ENCODE measurements at places on chromosomes 16 and 17.

GRCh38 chr17:69050999-69051775 is 9.5 kb downstream of the ABCA9 start:
- DNase-seq, result no peak

DNA sequence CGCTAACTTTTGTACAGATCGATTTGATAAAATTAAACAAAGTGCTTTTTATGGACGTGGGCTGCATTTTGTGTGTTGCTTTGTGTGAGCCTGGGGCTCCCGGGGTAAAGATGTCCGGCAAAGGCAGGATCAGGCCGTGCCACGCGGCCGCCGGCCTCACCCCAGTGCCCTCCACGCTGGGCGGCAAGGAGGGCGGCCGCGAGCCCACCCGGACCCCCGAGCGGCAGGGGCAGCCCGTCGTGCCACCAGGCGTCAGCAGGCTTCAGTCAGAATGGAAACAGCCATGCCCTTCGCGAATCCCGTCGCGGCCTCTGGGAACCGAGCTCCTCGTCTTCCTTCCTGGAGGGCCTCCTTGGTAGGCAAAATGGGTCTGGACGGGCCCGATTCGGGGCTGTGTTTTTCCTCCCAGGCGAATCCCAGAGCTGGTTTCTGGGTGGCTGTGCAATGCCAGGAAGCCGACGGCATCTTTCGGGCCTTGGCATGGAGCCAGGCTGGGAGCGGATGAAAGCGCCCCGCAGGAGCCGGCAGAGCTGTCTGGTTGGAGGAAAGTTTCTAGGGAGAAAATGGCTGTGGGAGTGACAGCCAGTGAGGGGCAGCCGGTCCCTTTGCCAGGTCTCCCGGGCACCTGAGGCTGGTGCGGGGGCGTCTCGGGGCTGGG is 5.5 kb downstream of the SOX8 start:
- no peak for DNase-seq

- peak; percentile 38 for DNase-seq
Observed at GRCh38 chr16:69538808-69539207, 27.0 kb upstream of the NFAT5 start.

DNA sequence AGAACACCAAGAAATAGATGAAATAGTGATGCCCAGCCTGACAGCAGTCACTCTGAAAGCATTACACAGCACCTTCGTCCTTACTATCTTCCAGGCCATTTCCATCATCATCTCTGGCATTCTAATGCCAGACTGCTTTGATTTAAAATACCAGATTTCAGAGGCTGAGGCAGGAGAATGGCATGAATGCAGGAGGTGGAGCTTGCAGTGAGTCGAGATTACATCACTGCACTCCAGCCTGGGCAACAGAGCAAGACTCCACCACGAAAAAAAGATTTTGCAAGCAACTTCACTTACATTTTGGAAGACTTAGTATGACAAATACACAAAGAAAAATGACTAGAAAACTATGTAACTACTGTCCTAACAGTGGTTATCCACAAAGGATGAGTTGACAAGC is 244.0 kb downstream of the CPPED1 start:
- peak; percentile 47 for DNase-seq

DNA sequence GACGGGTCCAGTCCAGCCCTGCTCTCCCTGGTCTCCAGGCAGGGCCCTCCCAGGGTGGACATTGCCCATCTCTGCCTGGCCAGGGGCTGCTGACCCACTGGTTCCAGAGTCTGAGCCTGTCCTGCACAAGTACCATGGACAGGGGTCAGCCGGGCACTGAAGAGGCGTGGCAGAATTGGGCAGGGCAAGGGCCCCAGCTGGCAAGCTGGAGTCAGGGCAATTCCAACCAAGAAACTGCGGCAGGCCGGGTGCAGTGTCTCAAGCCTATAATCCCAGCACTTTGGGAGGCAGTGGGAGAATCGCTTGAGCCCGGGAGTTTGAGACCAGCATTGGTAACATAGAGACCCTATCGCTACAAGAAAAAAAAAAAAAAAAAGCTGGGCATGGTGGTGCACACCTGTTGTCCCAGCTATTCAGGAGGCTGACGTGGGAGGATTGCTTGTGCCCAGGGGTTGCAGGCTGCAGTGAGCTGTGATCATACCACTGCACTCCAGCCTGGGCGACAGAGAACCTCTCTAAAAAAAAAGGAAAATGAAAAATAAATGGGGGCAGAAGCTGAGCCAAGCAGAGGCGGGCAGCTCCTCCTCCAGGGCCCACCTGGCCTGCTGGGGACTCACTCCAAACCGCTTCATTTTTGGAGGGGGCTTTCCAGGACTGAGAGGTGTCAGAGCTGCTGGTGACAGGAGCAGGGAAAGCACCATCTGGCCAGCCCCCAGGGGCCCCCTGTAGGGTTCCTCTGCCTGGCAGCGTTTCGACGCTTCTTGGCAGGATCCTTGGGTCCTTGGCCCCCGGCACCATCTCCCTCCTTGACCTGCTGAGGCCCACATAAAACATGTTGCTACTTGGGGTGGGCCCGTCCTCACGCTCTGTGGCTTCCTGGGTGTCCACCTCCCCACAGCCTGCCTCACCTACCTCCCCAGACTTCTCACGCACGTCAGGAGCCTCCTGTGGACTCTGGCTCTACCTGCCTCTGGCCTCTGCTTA is 2.9 kb upstream of the MAFG start:
- DNase-seq, result peak; percentile 11

DNA sequence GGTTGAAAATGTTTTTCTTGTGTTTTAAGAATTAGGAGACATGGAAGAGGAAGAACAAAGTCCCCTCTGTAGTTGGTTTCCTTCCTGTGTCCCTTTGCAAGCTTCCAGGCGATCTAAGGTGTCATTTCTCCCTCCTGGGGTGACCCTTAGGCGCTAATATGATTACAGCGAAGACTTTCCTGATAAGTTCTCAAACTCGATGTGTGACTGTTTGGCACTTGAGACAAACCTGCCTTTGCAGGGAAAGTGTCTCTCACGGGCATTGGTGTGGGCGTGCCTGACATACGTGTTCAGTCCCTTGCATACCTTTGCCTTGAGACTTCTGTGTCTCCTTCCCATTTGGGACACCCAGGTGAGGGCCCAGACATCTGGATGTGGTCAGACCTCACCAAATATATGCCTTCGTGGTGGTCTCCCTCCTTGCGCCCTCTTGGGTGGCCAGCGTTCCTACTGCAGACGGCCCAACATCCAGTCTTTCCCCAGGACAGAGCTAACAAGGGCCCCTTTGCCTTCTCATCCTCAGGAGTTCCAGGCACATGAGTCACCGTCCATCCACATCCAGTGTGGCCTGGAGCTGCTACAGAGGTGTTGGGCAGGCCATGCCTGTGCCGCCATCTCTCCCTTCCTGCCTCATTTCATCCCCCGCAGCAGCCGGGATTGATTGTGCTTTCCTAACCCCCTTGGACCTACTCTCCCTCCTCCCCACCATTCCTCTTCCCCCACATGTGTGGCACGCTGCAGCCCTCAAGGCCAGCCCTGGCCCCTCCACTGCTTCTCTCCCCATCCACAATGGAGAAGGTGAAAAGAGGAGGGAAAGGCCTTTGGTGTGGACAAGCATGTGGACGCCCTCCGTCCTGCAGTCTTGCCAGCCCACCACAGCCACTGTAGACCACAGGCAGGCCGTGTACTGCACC is 3.1 kb upstream of the JPT2 start:
- peak; percentile 73 for DNase-seq

Measured in kidney tubule cell (primary cell).